ENCODE measurements at places on chromosomes 1 and 21.

GRCh38 chr1:211813590-211813989 is 17.0 kb downstream of the LPGAT1 start:
- no peak for DNase-seq

DNA sequence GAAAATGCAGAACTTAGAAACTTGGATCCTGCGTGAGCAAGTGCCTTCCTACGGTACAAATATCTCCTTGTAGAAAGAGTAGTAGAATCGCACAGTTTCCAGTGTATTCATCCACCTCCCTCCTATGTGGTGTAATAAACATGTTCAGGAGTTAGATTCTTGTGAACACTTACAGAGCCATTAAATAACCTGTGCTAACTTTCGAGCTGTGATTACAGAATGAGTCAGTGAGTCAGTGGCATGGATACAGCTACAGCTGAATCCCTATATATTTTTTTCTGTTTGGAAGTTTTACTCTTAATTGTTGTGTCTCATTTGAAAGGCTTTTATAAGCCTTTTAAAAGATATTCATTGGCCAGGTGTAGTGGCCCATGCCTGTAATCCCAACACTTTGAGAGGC is 148.7 kb downstream of the EDEM3 start:
- no peak for DNase-seq

- DNase-seq, result no peak
These were observed 249.9 kb downstream of the LRRIQ3 start for GRCh38 chr1:73948055-73948454.

DNA sequence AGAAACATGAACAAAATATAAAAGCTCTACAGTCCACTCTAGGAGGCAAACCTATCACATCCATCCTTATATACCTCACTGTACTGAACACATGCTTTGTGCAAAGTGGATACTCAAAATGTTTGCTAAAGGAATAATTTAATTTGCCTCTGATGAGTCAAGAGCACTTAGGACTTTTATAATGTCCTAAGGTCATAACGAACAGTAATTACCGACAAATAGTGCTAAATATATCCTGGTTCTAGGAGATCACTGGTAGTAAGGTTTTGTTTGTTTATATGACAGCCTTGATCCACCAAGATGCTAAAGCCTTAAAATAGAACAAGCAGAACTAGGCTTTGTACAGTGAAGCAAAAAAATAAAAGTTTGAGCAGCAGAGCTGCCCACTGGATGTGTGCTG is 70.6 kb downstream of the GADD45A start:
- no peak for DNase-seq

DNA sequence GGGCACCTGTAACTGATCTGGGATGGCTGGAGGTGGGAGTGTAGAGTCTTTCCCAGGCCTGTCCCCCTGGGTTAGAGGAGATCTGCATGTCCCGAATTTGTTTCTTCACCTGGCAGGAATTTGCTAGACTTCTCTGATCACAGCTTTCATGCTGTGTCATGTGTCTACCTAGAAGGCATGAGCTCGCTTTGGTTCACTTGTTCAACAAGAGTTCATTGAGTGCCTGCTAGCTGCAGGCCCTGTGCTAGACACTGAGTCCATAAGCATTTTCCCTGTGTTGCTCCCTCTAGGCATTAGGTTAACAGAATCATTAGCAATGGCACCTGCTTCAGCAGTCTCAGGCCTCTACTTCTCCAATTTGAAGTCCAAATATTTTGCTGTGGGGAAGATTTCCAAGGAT is 101.6 kb downstream of the MTR start:
- no peak for DNase-seq

GRCh38 chr1:6207921-6208320 is 2.0 kb downstream of the RNF207 start:
- no peak for DNase-seq
